ENCODE measurements at places on chromosomes 3 and 15. TPM values are rescaled to one million over a fixed set of nuclear protein-coding genes. Genes with fewer than 3 reads are reported as not detected.

NPTN gene
- 150 TPM for total RNA-seq

GP5 gene
- under 0.01 TPM for total RNA-seq

DNA sequence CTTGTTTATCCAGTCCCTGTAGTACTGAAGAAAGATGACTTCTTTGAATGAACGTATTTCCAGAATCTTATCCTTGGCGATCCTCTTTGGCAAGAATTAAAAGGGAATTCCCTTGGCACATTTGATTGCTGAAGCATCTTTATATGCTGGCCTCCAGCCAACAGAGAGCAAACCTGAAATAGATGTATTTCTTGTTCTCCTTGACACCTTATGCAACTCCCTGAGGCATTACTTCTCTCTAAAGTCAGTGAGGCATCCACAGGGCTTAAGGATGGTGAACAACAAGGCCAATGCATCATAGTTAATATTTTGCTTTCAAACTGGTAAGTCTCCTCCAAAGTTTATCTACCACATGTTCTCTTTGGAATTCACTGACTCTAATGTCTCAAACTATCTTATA is 450.9 kb upstream of the THRB start:
- no peaks in the 10 kb centered on the region for H3K27me3 ChIP-seq
- no peaks in the 10 kb centered on the region for H3K36me3 ChIP-seq
- H3K4me1 ChIP-seq: no peaks in the 10 kb centered on the region
- H3K27ac ChIP-seq: no peak overlapping the region

- DNase-seq: no peak
- no peak overlapping the region for H3K4me3 ChIP-seq
- H3K27me3 ChIP-seq: no peaks in the 10 kb centered on the region
- H3K36me3 ChIP-seq: 0 out of 2 replicates have a peak, but pooled peaks cover 1% of the 10 kb centered on the region
- no peak overlapping the region for H3K27ac ChIP-seq
- H3K4me1 ChIP-seq: no peaks in the 10 kb centered on the region
Observed at GRCh38 chr15:42808913-42809312, 72.0 kb upstream of the CDAN1 start.

- H3K4me3 ChIP-seq: no peak overlapping the region
- H3K4me1 ChIP-seq: peaks cover 3% of the 10 kb centered on the region
- no peak overlapping the region for H3K27ac ChIP-seq
- no peaks in the 10 kb centered on the region for H3K36me3 ChIP-seq
Observed at GRCh38 chr3:38457111-38458003, 3.7 kb downstream of the ACVR2B start.

PRTG gene
- total RNA-seq: 1.7 TPM

DNA sequence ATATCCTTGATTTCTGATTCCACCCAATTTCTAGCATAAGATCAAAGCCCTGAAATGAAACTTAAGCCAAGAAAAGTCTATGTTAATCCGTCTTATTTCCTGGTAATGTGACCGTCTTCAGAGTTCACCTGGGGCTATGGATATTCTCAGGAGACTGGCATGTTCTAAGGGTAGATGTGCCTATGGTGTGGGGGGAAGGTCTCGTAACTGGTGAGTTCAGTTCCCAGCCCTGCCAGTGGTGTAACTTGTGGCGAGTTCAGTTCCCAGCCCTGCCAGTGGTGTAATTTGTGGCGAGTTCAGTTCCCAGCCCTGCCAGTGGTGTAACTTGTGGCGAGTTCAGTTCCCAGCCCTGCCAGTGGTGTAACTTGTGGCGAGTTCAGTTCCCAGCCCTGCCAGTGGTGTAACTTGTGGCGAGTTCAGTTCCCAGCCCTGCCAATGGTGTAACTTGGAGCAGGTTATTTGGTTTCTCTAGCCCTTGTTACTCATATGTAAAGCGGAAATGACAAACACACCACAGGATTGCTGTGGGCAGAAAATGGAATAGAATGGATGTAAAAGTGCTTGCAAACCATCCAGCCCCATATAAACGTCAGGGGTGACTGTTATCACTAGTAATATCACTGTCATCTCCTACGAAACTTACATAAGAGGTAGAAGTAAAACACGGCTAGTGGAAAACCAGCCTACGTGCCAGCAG is 30.4 kb downstream of the SLC51A start:
- peak; percentile 83 for DNase-seq
- no peak overlapping the region for H3K27ac ChIP-seq
- H3K4me3 ChIP-seq: no peak overlapping the region
- H3K27me3 ChIP-seq: no peaks in the 10 kb centered on the region
- no peaks in the 10 kb centered on the region for H3K4me1 ChIP-seq
- H3K36me3 ChIP-seq: peaks cover 28% of the 10 kb centered on the region

CHRD gene
- under 0.01 TPM for total RNA-seq

GRCh38 chr3:19931180-19931692 is 2.8 kb downstream of the EFHB start:
- H3K36me3 ChIP-seq: no peaks in the 10 kb centered on the region
- DNase-seq: no peak
- no peak overlapping the region for H3K27ac ChIP-seq

ABTB1 gene
- total RNA-seq: 3.2 TPM

CPN2 gene
- not detected for total RNA-seq

- no peaks in the 10 kb centered on the region for H3K4me1 ChIP-seq
- no peak for DNase-seq
- no peaks in the 10 kb centered on the region for H3K27me3 ChIP-seq
- no peaks in the 10 kb centered on the region for H3K36me3 ChIP-seq
Observed at GRCh38 chr3:154728285-154728684, 298.3 kb upstream of the GPR149 start.

SCN11A gene
- total RNA-seq: not detected

WDR49 gene
- not detected for total RNA-seq

DNA sequence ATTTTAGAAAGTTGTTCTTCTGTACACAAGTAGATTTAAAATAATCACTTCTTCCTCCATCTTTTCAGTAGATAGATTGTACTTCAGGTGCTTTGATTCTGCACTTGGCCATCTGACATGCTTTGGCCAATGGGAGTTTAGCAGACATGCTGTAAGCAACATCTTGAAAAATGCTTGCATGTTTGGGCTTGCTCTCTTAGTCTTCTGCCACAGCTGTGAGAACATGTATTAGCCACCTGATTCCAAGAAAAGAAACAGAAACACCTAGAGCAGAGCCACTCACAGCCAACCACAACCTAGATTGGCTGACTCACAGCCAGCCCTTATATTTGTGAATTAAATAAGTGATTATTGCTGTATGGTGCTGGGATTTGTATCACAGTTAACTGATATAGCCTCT is 70.2 kb upstream of the GADL1 start:
- peaks cover 3% of the 10 kb centered on the region for H3K27me3 ChIP-seq
- no peak for DNase-seq
- no peak overlapping the region for H3K27ac ChIP-seq
- H3K4me1 ChIP-seq: no peaks in the 10 kb centered on the region

DNA sequence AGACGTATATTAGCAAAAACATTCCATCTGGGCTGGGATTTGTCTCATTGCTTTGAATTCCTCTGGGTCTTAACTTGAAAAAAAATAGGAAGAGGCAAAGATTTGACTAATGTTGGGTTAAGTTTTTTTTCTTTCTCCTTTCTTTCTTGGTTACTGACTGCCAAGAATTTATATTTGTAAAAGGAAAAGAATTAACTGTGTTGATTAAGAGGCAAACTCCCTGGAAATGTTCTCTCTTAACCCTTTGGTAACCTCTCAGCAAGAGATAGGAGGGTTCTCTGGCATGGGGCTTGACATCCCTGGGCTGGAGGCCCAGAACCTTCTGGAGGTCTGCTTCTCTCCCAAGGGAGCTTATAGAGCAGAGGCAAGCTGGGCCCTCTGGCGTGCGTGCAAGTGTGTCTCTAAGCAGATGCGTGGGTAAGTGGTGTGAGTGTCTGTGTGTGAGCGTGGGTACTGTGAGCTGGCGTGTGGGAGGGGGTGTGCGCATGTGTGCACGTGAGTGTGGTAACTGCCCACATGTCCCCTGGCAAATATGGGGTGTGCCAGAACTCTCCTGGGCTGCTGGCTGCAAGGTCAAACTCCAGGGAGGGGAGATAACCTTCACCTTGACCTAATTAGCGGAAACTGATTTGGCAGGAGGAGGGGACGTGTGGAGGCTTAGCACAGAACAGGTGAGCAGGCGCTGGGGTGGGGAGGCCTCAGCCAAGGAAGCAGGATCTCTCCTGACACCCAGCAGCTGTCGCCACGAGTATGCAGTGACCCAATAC is 49.4 kb upstream of the MAGEF1 start:
- no peaks in the 10 kb centered on the region for H3K36me3 ChIP-seq
- DNase-seq: peak; percentile 85
- H3K27ac ChIP-seq: peak overlapping the region; percentile 96
- no peaks in the 10 kb centered on the region for H3K27me3 ChIP-seq
- H3K4me3 ChIP-seq: no peak overlapping the region

GOLGA6L7 gene
- total RNA-seq: not detected

GOLGA6B gene
- total RNA-seq: not detected

GRCh38 chr15:60555291-60555690 is 76.3 kb upstream of the ICE2 start:
- no peak overlapping the region for H3K4me3 ChIP-seq
- no peaks in the 10 kb centered on the region for H3K27me3 ChIP-seq
- H3K27ac ChIP-seq: no peak overlapping the region
- no peak for DNase-seq
- H3K36me3 ChIP-seq: no peaks in the 10 kb centered on the region

PLCD1 gene
- 15.0 TPM for total RNA-seq

RPL29 gene
- 1,798 TPM for total RNA-seq

DNA sequence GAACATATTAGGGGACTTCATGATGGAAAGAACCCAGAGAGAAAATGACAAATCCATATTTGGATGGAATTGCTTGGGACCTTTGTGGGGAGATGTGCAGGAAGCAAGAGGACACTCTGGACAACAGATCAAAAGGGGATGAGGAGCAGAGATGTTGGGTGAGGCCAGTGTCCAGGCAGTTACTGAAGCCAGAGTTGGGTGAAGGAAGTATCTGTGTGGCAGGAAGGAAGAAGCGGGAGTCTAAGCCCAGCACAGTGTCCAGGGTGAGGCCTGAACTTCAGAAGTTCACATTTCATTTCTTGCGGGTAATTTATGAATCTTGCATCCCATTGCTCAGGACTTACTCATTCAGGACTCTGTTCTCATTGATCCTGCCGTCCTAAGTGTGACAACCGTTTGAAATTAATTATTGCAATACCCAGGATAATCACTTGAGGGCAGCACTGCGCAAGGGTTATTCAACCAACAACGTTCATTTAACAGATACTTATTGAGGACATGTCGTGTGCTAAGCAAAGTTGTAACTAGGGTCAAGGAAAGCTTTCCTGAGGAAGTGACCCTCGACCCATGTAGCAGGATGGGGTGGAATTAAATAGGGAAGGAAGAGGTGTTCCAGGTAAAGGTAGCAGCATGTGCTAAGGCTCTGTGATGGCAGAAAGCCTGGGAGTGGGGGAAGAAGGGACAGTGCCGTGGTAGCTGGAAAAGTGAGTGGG is 61.3 kb upstream of the CMTM8 start:
- peaks cover 17% of the 10 kb centered on the region for H3K27me3 ChIP-seq
- H3K36me3 ChIP-seq: no peaks in the 10 kb centered on the region
- no peak overlapping the region for H3K27ac ChIP-seq
- H3K4me1 ChIP-seq: no peaks in the 10 kb centered on the region

Measured in IMR-90 (cell line).